ENCODE measurements at places on chromosomes 13 and 19.

GRCh38 chr19:3785451-3785937 is 687 bp downstream of the MATK start:
- no peak for DNase-seq

GRCh38 chr13:111043575-111043982 is 71.5 kb upstream of the ARHGEF7 start:
- no peak for DNase-seq

DNA sequence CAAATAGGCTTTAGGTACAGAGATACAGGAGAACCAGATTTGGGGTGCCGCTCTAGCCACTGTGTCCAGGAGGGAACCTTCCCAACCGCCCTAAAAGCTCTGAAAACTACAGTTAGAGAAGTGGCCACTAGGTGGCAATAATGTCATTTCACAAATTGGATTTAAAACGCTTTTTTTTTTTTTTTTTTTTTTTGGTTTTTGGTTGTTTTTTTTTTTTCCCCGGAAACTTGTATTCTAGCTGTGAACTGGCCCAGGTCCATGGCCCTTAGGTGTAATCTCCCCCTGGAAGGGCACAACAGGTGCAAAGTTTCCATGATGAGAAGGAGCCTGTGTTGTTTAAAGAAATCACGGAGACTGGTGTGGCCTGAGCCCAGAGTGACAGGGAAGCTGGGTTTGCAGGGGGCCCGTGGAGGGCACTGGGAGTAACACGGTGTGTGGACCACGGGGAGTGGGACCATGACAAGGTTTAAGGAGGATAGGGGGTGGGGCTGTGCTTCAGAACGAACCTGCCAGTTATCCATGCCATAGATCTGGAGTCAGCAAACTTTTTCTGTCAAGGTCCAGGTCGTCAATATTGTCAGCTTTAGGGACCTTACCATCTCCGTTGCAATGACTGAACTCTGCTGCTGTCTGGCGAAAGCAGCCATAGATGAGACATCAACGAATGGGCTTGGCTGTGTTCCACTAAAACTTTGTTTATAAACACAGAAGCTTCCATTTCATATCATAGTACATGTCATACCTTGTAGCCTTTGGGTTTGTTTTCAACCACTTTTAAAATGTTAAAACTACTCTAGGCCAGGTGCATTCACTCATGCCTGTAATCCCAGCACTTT is 10.1 kb downstream of the OR1I1 start:
- peak; percentile 37 for DNase-seq

DNA sequence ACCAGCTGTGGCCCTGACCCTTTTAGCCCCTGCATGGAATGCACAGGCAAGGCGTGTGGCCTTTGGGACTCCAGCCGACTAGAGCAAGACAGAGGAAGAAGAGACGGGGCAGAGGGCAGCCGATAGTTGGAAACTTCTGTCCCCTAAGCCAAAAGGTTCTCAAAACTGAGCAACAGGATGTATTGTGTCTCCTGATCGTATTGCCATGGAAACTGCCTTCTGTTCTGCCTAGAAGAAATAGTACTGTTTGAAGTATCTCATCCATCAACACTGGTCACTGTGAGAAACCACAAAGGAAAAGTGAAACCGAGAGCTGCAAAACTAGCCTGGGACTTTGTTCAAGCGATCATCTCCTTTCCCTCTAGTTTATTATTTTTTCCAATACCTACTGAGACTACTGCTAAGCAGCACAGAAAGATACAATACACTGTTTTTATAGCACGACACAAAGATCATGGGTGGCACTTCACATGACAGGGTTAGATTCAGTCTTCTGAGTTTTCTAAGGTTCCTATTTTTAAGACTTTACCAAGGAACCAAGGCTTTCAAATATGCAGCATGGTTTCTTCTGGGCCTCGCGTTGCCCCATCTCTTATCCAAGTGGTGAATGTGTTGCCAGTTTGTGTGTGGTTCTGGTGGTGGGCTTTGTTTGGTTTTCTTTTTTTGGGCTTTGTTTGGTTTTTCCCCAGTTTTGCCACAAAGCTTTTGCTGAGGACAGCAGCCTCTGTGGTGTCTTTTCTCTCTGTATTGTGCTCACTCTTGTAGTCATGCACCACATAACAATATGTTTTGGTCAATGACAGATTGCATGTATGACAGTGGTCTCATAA is 49.3 kb upstream of the GPR183 start:
- DNase-seq = no peak

GRCh38 chr19:1567116-1567847 is 843 bp downstream of the MEX3D start:
- DNase-seq = no peak

GRCh38 chr13:81305928-81306327 is 965.0 kb upstream of the SPRY2 start:
- no peak for DNase-seq

GRCh38 chr13:28820099-28821051 is at the start of gene MTUS2:
MTUS2 (plus strand) TSS chr13:28820339.
- peak; percentile 31 for DNase-seq

DNA sequence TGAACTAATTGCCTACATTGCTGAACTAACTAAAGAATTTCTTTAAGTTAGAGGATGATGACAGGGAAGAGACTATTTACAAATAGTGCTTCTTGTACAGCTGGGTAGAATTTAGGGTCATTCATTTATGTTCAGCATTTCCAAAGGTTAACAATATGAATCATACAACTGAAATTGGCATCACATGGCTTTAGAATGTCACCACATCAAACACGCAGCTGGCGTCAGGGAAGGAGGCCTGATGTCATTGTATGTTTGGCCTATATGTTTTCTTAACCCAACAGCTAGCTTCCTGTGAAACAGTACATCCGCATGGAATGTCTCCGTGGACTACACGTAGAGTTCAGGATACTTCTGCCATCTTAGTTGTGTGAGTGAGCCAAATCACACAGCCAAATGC is 99.0 kb upstream of the TNFSF11 start:
- DNase-seq = no peak

- no peak for DNase-seq
These were observed 30.9 kb upstream of the MED4 start for GRCh38 chr13:48125794-48126228.

DNA sequence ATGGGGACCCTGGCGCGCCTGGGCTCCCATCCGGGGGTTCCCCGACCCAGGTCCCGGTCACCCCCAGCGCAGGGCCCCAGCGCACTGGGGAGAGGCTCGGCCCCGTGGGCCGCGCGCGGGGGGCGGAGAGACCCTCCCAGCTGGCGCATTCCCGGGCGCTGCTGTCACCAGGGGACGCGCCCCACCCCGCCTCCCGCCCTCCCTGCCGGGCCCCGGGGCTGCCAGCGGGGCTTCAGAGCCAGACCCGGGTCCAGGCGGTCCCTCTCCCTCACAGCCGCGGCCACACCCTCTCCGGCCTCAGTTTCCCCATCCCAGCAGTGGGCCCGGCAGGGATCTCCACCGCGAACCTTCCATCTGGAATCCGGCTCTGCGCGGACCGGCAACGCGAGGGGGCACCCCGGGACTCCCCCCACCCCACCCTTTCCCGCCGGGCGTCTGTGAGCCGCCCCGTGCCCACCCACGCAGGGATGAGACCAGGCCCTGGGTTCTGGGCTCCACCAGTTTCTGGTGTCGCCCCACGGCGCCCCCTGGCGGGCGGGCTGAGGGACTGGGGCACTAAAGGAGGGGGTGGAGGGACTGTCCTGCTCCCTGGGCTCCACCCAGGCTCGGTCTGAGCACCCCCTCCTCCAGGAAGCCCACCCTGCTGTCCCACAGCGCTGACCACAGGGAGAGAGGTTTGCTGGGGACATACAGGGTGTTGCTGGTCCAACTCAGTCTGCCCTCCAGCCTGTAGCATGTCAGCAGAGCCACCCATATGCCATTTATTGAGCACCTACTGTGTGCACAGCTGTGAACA is 878 bp upstream of the ADAMTSL5 start:
- DNase-seq = no peak
